ENCODE measurements at places on chromosomes 3 and 15.

DNA sequence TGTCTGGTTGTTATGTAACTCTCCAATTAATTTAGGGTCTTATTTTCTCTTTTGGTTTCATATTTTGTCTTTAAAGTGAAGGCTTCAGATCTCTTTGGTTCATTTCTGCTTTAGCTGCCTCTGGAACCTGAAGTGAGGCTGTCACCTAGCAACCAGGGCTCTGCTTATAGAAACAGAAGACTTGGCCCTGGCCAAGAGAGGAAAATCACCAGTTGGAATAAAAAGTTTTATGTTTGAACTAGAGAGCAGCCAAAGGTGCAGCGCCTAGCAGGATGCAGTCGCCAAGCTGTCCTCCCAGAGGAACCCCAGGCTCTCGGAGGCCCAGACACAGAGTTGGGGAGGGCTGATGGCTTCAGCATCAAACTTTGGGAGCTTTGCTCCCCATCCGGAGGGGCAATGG is 41.1 kb downstream of the LYZL4 start:
- no peak for DNase-seq

GRCh38 chr15:49232236-49232806 is 62.3 kb downstream of the GALK2 start:
- no peak for DNase-seq

GRCh38 chr3:112010636-112011035 is 11.9 kb downstream of the TAGLN3 start:
- DNase-seq = no peak

GRCh38 chr3:170869239-170869590 is 780 bp downstream of the RPL22L1 start:
- no peak for DNase-seq

DNA sequence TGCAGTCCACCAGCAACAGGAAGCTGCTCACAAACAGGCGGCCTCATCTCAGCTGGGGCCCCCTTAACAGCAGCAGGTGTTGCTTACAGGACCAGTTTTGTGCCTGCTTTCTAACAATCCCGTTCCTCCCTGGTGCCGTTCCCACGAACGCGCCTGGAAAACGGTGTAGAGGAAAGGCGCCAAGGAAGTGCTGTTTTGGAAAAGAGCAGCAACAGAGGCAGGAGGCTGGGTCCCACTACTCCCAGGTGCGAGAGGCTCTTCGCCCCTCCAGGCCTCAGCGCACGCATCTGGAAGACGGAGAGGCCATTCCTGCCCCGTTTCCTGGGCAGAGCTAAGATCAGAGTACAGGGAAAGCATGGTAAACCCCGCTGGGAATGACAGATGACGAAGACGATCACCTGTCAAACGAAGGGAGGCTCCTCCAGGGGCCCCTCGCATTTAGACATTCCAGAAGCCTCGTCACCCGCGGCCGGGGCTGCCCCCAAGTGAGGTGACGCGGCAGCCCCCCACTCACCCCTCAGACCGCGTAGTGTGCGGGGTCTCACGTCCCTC is 603 bp downstream of the SCAPER start:
- peak; percentile 50 for DNase-seq

DNA sequence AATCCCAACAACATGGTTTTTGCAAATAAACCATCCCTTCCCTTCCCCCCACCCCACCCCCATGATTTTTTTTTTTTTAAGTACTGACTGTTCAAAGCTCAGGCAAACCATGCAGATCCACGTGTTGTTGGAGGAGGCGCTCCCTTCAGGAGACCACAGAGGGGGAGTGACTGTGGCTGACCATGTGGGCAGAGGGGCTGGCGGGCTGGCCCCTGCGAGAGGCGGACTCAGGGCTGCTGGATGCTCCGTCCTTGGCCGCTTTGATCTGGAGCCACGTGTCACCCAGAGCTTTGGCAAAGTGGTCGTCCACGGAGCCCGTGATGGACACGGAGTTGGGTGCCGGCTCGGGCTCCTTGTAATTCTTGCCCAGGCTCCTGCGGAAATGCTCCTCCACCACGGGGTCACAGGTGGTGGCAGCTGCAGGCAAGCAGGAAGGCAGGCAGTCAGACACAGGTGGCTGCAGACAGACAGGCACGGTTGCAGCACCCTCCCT is 85.3 kb downstream of the VGLL4 start:
- DNase-seq = no peak

GRCh38 chr3:120875989-120876388 is 32.0 kb upstream of the STXBP5L start:
- no peak for DNase-seq

DNA sequence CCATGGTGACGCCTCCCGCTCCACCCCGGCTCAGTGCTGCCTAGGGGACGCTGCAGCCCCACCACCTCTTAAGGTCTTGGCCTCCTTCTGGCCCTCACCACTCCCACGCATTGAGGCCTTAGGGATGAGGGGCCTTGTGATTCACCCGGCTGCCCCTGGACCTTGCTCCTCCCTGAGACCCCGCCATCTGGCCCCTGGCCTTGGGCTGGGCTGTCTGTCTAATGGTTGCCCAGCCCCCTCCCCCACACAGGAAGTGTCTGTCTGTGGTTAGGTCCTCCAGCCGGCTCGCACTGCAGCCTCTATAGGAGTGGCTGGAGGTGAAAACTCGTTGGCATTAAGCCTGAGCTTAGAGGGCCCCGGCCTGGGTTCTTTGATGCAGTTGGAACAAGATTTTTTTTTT is 21.5 kb upstream of the MTHFS start:
- DNase-seq = no peak

- DNase-seq = no peak
Measured at GRCh38 chr3:181860235-181860634, 148.5 kb downstream of the SOX2 start.

- DNase-seq = no peak
Measured at GRCh38 chr3:127899200-127899599, 15.8 kb upstream of the KBTBD12 start.

DNA sequence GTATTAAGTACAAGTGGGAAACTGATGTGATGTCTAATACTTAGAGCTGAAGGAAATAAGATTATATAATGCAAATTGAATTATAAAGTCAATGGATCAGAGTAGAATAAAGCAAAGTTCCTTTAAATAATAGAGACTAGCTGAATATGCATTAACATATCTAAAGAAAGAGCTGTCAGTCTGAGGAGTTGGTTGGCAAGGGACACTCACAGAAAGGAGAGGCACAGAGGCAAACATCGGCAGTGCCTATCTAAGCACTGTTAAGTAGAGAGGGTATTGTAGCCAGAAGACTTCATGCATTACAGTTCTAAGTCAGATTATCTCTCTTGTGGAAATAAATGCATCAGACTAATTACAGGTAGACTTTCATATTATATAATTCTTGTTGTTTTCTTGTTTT is 16.6 kb downstream of the NRG4 start:
- no peak for DNase-seq

DNA sequence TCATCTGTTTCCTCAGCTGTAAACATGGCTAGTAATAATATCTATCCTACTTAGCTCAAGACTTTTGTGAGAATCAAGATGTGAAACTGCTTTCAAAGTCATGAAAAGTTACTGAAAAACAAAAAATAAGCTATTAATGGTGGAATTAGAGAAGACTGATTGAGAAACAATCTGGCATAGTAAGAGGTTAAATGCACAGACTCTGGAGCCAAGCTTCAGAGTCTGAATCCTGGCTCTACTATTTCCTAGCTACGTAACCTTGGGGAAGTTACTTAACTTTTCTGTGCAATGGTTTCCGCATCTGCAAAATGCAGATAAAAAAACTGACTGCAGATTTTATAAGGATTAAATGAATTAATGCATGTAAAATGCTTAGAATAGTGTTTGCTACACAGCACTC is 28.8 kb downstream of the LRRFIP2 start:
- no peak for DNase-seq

DNA sequence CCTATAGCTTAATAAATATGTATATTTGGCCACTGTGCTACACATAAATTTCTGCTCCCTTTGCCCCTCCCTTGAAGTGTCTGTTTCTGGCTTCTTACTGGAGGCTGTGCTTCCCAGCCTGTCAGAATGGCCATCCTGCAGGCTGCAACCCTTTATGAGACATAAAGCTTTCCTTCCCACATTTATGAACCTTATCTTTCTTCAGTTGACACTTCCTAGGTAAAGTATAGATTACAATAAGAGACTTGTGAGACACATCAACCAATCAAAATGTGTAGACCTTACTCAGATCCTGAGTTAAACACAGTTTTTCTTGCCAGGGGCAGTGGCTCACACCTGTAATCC is 29.5 kb downstream of the SCN11A start:
- DNase-seq = no peak

DNA sequence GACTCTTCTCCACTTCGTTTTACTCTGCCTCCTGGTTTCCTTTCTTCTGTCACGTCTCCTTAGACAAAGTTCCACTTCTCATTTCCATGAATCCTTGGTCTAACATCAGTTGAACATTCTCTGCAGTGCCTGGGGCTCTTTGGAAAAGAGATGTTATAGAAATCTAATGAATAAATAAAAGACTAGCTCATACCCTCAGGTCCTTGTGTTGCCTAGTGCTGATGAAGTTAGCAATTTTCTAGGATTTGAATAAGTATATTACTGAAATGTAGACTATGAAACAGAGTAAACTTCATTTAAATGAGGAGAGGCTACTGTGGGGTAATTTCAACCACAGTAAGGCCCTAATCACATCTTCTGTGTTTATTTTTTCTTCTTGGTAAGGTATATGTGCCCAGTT is 146.9 kb upstream of the CADPS start:
- DNase-seq = no peak

- DNase-seq = no peak
Measured at GRCh38 chr3:28718074-28718849, 369.6 kb upstream of the AZI2 start.

GRCh38 chr3:81484520-81484919 is 276.9 kb downstream of the GBE1 start:
- DNase-seq = no peak

GRCh38 chr15:49137861-49138260 is 17.5 kb downstream of the COPS2 start:
- no peak for DNase-seq

DNA sequence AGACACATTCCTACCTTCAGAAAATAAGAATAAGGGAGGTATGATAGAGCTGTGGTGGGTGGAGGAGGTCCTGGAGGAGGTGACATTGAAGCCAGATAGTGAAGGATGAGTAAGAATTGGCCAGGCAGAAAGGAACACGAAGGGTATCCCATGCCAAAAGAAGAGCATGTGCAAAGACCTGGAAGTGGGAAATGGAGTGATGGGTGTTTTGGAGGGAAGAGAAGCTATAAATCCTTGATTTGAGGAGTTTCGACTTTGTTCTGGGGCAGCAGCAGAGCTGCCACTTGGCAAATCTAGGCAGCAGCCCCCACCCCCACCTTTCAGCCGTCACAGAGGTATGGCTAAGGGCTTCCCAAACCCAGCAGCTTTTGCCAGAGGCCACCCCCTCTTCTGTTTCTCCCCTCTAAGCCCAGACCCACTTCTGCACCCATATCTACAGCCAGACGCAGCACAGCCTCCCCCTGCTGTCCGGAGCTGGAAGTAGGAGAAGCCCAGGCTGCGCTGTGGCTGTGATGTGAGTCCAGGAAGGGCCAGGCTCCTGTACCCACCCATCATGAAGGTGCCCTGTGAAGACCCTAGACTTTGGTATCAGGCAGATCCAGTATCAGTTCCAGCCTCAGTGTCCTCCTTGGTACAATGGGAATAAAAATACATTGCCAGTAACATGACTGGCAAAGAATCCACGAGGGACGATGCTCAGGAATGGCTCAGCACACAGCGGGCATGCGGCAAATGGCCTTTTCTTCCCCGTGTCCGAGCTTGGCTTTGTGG is 188.7 kb upstream of the LINGO1 start:
- peak; percentile 26 for DNase-seq

DNA sequence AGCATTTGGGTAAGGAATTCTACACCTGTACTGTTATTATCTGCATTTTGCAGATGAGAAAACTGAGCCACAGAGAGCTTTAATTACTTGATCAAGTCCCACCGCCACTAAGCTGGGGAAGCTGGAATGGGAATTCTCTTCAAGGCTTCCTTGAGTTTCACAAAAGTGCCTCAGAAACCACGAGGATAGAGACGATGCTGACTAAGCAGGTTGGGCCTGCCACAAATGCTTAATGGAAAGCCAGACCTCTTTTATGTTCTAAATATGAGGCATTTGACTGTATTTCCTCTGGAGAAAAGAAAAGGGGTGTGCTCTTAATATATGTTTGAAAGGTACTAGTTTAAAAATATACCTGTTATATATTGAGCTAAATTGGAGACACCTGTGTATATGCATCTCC is 34.7 kb downstream of the ADAMTS9 start:
- no peak for DNase-seq

DNA sequence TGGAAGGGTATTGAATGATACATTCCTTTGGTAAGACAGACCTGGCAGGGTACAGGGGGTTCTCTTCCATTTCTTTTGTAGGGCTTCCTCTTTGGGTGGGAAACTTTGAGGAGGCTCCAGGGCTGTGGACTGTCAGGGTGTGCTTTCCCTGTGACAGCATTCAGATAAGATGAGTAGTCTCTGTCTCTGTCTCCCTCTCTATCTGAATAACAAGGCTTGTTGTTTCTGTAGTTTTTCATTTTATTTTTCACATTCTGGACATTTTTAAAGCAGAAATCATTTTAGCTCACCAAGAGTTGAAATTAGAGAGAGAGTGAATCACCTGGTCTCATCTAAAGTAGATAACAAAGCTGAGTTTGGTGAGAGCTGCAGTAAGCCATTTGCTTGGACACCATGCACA is 100.8 kb upstream of the TPM1 start:
- no peak for DNase-seq

DNA sequence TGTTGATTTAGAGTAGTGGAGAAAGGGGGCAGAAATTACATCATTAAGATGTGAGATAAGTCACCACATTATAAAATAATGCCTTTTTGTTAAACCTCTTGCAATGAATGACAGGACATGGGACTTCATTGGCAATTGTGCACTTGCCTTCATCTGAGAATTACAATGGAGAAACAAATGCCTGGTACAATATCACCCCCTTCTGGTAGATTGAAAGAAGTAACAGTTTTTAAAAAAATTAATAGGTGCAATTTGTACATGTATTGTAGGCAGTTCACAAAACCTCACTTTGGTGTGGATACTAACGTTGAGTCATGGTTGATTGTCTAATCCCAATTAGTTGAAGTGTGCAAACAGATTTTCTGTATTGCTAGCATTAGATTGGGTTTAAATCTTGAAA is 4.6 kb upstream of the P2RY14 start:
- no peak for DNase-seq

DNA sequence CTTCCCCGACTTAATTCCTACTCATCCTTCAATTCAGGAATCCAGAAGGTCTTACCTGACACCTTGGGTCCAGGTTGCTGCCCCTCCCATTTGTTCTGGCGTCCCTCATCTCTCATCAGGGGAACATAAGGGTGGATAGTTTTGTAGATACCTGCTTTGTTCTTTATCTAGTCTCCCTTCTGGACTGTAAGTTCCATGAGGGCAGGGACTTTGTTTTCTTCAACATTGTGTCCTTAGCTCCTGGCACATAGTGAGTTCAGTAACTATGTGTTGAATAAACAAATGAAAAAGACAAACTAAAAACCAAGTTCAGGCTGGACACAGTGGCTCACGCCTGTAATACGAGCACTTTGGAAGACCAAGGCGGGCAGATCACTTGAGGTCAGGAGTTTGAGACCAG is 13.2 kb upstream of the GPD1L start:
- DNase-seq = no peak

- no peak for DNase-seq
Measured at GRCh38 chr3:5017925-5018531, 38.8 kb downstream of the BHLHE40 start.

GRCh38 chr3:157265931-157266330 is 106.0 kb upstream of the CCNL1 start:
- no peak for DNase-seq
